ENCODE measurements at places on chromosomes 11 and 22.

- no peak for DNase-seq
These were observed 530.5 kb upstream of the CCDC90B start for GRCh38 chr11:83816572-83817187.

- no peak for DNase-seq
These were observed 51.7 kb downstream of the GAB4 start for GRCh38 chr22:16956290-16956689.

DNA sequence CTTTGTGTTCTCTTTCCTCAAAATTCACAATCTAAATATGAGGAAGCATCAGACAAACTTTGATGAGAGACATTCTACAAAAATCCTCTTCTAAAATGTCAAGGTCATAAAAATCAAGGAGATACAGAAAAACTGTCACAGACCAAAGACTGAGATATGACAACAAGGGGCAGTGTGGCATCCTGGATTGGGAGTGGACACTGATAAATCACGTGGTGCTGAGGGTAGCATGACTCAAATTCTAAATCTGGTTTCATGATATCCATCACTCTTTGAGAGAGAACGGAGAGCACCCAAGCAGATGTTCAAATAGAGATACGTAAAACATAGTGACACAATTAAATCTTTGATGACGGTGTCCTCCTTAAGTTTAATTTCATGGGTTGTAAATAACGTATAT is 13.0 kb upstream of the CARD18 start:
- no peak for DNase-seq

GRCh38 chr11:131814108-131814507 is 443.7 kb downstream of the NTM start:
- no peak for DNase-seq

- no peak for DNase-seq
These were observed 366.6 kb upstream of the LRRC4C start for GRCh38 chr11:41826085-41826484.

GRCh38 chr22:38489142-38489541 is 17.0 kb downstream of the DDX17 start:
- no peak for DNase-seq

DNA sequence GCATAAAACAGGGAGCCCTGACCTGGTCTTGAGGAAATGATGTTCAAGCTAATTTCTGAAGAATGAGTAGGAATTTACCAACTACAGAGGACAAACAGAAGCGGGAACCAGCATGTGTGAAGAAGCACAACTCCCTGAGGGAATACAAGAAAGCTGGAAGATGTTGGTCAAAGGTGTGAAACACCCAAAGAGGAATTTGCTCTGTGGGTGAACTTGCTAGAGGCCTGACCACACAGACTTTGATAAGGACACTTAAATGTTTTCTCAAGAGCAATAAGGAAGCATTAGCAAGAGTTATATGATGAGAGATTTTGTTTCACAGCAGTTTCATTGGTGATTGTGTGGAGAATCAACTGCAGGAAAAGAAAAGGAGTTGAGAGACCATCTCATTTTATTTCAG is 17.6 kb downstream of the SLC5A12 start:
- no peak for DNase-seq

GRCh38 chr22:26789951-26790350 is 132.6 kb downstream of the MIAT start:
- no peak for DNase-seq

DNA sequence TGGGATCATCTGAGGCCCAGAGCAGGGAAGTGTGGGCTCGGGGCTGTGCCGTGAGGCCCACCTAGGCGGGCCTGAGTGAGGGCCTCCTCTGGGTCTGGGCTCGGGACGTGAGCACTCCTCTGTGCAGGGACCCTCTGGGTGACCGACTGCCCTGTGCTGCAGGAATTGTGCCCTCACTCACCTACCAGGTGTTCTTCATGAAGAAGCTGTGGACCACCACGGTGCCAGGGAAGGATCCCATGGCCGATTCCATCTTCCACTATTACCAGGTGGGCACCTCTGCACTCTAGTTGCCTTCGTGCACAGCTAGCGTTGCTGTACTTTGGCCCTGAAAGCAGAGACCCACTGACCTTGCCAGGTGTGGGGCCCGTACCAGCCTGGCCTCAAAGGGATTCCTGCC is 80.5 kb downstream of the MYO7A start:
- DNase-seq: no peak

- DNase-seq: no peak
These were observed 74.2 kb downstream of the ZBTB16 start for GRCh38 chr11:114133548-114134329.

GRCh38 chr22:44783091-44783490 is 30.7 kb downstream of the ARHGAP8 start:
- DNase-seq: no peak

GRCh38 chr11:23991165-23991539 is 505.7 kb upstream of the LUZP2 start:
- no peak for DNase-seq

GRCh38 chr11:78046486-78046854 is 17.2 kb upstream of the THRSP start:
- DNase-seq: no peak

GRCh38 chr11:116225236-116225635 is 547.6 kb downstream of the BUD13 start:
- no peak for DNase-seq

- DNase-seq: no peak
These were observed 24.3 kb downstream of the FAM118A start for GRCh38 chr22:45334068-45334467.

GRCh38 chr22:27499121-27499520 is 302.4 kb downstream of the MN1 start:
- DNase-seq: no peak

DNA sequence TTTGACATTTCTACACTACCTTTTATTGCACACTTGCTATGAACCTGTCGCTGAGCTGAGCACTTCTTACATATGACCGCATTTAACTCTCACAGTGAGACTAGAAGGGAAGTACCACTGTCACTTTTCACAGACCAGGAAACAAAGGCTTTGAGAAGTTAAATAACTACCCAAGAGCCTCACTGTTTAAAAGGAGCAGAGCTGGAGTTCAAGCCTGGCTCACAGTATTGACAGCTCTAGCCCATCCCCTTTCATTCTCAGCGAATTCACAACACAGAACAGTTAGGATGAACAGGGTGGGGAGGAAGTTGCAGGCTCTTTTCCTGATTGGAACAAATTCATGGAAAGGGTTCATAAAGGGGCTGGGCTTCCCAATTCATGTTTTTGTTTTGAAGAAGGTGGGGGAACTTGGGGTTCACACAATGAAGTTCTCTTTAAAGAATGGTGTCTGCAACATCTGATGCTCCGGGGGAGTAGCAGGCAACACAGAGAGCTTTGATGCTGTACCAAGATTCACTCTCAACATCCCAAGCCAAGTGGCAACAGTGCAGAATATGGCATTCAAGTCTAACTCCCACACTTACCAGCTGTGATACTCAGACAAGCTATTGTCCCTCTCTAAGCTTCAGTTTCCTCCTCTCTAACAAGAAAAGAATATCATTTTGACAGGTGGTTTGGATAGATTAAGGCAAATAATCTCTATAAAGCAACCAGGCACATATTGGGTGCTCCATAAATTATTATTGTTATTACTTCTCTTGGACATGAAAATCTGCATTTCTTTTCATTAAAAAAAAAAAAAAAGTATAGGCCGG is 17.2 kb downstream of the SCGB1A1 start:
- DNase-seq: no peak

- DNase-seq: no peak
These were observed 26.6 kb downstream of the EMID1 start for GRCh38 chr22:29231971-29232959.

GRCh38 chr11:115430345-115430744 is 73.9 kb downstream of the CADM1 start:
- no peak for DNase-seq

DNA sequence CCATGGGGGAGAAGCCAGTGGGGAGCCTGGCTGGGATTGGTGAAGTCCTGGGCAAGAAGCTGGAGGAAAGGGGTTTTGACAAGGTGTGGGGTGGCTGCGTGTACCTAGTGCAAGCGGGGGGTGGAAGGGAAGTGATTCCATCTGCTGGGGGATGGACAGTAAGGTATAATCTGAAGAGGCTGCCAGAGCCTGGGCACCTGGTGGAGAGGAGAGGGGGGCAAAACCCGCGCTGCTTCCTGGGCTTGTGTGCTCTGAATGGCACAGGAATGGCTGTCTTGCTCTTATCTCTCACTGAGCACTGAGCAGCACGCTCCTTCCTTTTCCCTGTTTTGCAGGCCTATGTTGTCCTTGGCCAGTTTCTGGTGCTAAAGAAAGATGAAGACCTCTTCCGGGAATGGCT is 988 bp downstream of the BANF1 start:
- DNase-seq: no peak

DNA sequence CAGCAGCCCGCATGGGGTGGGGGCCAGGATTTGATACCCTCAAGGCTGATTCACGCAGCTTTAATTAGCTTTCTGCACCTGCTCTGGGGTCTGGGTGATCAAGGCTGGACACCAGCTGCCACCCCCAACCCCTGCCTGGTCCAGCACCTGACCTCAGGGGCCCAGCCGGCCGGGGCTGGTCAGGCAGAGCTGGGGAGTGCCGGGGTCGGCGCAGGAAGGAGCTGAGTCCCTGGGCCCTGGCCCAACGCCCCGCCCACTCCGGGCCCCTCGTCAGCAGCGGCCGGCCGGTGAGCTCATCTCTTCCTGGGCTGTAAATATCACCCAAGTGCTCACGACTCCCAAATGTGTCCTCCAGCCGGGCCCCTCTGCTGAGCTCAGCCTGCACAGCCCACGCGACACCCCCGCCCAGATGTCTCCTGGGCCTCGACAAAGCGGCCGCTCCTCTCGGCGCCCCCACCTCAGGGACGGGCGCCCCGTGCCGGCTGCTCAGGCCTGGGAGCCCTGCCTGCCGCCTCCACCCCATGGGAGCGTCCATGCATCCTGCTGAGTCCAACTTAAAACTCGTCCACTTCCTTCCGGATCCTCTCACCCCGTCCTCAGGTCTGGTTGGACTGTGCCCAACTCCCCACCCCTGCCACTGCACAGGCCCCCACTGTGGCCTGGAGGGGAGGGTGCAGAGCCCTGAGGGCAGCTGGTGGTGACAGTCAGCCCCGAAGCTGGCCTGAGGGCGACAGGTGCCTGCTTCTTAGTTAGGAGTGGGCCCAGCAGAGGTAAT is 29.0 kb downstream of the RTN4R start:
- no peak for DNase-seq

GRCh38 chr11:69797156-69797555 is 22.0 kb upstream of the FGF4 start:
- no peak for DNase-seq

DNA sequence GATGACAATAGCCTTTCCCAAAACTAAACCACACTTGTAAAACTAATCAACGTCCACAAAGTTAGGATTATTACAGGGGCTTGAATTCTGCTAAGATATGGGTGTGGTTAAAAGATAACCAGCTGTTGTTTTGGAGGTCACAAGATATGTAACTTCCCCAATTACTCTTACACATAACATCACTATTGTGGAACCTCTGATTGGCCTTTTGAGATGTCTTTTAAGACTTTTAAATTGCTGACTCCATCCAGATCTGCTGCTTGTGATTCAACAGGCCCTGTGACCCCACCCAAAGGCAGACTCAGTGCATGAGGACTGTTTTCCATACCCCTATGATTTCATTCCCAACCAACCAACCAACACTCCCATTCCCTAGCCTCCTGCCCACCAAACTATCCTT is 893.9 kb downstream of the OPCML start:
- no peak for DNase-seq

GRCh38 chr11:66317723-66318599 is 1.1 kb upstream of the CD248 start:
- no peak for DNase-seq

GRCh38 chr11:7969756-7970646 is 4.8 kb upstream of the NLRP10 start:
- DNase-seq: no peak

DNA sequence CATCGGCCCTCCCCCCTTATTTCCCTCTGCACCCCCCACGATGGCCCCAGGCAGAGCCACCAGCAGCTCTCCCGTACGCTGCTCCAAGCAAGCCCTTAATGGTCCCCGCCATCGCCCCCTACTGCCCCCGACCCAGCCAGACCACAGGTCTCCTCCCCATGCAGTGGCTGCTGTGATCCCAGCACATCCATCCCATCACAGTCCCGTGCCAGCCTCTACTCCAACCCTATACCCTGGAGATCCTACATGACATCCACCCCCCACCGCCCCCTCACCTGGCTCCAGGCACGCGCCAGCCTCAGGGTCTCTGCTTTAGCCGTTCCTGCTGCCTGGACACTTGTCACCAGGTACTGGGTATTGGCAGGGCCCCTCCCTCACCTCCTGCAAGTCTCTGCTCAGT is 85.8 kb upstream of the RTL6 start:
- no peak for DNase-seq

- no peak for DNase-seq
These were observed 30.9 kb upstream of the BAIAP2L2 start for GRCh38 chr22:38141217-38141973.

DNA sequence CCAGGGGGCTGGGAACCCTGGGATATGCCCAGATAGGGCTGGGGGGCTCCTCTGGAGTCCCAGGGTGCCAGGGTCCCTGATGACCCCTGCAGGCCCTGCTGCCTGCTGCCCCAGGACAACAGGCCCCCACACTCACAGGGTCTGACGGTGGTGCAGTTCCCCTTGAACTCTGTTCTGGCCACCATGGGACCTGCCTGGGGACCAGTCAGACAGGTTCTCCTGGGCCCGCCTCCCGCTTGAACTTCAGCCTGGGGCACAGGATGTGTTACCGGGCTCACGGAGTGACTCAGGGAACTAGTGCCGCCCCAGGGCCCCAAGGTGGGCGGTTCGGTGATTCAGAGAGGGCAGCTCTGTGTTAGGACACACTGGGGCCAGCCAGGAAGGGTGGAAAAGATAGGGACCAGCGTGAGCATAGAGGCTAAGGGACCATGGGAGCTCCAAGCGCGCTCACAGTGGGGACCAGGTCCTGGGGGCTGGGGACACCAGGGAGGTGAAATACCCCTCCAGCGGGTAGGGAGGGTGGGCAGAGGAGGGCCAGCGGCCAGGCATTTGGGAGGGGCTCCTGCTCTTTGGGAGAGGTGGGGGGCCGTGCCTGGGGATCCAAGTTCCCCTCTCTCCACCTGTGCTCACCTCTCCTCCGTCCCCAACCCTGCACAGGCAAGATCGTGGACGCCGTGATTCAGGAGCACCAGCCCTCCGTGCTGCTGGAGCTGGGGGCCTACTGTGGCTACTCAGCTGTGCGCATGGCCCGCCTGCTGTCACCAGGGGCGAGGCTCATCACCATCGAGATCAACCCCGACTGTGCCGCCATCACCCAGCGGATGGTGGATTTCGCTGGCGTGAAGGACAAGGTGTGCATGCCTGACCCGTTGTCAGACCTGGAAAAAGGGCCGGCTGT is 21.5 kb upstream of the TXNRD2 start:
- DNase-seq: no peak

Measured in stimulated activated CD4-positive, alpha-beta T cell treated with anti-CD3 and anti-CD28 coated beads, Interleukin-1b, Interleukin-23, amount 100 ng/mL, for 1 hour (primary cell).